ENCODE measurements at places on chromosomes 16 and 17.

DNA sequence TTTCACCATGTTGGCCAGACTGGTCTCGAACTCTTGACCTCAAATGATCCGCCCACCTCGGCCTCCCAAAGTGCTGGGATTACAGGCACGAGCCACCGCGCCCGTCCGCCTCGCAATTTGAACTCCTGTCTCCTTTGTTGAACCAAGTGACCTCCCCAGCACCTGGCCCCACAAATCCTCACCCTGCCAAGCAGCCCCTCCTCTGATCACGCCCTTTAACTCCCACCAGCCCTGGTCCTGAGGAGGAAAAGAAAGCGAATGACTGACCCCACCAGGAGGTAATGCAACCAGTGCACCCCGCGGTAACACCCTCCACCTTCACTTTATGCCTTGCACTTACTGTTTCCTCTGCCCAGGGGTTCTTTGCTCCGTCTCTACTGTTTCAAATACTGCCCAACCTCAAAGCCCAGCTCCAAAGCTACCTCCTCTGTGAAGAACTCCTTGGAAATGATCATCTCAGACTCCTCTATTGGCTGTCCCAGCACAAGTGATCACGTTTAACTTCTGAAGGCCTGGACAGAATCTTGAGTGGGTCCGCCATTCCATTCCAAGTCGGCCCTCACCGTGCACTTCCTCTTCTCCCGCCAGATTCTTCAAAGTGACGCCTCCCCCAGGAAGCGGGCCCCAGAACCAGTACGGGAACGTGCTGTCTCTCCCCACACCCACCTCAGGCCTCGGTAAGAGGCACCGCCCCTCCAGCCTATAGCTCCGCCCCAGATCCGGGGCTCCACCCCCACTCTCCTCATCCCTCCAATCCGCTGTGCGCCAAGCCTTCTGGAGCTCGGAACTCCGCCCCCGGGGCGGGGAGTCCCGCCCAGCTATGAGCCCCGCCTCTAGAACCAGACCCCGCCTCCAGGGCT is 4.4 kb downstream of the CD19 start:
- DNase-seq: peak; percentile 80

GRCh38 chr17:79778504-79779083 is 646 bp downstream of the CBX2 start:
- DNase-seq: no peak

GRCh38 chr16:28264656-28265055 is 27.7 kb upstream of the SBK1 start:
- DNase-seq: no peak

GRCh38 chr16:86365513-86366273 is 144.6 kb upstream of the FOXF1 start:
- no peak for DNase-seq
